ENCODE measurements at places on chromosomes 11 and 22. TPM values are rescaled to one million over a fixed set of nuclear protein-coding genes. Genes with fewer than 3 reads are reported as not detected.

Gene UBQLNL
- total RNA-seq = 0.10 TPM

Gene OR52E8
- total RNA-seq = not detected

Gene OR51I1
- not detected for total RNA-seq

Gene IL10RA
- total RNA-seq = 0.10 TPM

Gene SLC17A6
- total RNA-seq = not detected

Gene GAB2
- 46.1 TPM for total RNA-seq

Gene KRTAP5-11
- total RNA-seq = not detected

Gene MMP12
- not detected for total RNA-seq

Gene NAALADL1
- 7.2 TPM for total RNA-seq

Gene MFRP
- under 0.01 TPM for total RNA-seq

Gene ADAMTS15
- total RNA-seq = 2.3 TPM

Gene SLCO2B1
- total RNA-seq = 0.57 TPM

Gene LRRC74B
- not detected for total RNA-seq

Gene SYTL2
- 1.6 TPM for total RNA-seq

Gene XKR3
- not detected for total RNA-seq

Gene SLC22A12
- not detected for total RNA-seq

Gene APOBEC3G
- 4.1 TPM for total RNA-seq

Gene TBX1
- 27.4 TPM for total RNA-seq

Gene OR56B4
- not detected for total RNA-seq

Gene QSER1
- 27.0 TPM for total RNA-seq

Gene TCF20
- total RNA-seq = 35.9 TPM

Gene CST6
- total RNA-seq = not detected

Gene STARD10
- total RNA-seq = 41.2 TPM

Gene RFPL3
- not detected for total RNA-seq

Gene TREH
- not detected for total RNA-seq

Measured in vein endothelial cell (primary cell).